Islet precursor cell (in vitro differentiated cells): ENCODE measurements at places on chromosomes 4 and X.
A peak's percentile ranks its signal among the peaks of the same experiment; 100 is the strongest.

DNA sequence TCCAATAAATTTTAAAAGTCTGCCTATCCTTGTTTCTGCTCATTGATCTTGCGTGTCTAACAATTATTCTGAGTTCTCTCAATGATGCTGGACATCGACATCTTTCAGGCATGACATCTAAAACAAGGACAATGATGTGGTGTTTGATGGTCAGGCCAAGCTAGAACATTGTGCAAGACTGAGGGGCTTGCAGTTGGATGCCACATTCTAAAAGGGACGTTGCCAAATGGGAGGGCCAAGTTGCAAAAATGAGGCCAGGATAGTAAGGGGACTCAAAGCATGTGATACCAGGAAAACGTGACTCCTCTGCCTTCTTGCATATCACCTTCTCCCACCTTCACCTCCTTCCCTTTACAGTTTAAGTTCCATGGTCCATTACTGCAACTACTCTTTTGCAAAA, 29.4 kb upstream of the NSUN7 start:
- no peak for DNase-seq

GRCh38 chrX:13506574-13506973, 62.8 kb upstream of the EGFL6 start:
- DNase-seq = no peak

DNA sequence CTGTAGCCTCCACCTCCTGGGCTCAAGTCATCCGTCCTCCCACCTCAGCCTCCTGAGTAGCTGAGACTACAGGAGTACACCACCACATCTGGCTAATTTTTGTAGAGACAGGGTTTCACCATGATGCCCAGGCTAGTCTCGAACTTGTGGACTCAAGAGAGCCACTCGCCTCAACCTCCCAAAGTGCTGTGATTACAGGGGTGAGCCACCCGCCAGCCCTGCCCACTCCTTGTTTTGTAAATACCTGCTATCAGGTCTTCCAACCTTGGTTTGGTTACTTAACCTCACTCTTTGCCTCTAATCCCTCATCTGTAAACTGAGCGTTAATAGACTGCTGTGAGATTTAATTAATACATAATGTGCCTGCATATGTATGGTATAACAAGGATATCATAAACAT, 803 bp downstream of the CNGA1 start:
- no peak for DNase-seq

DNA sequence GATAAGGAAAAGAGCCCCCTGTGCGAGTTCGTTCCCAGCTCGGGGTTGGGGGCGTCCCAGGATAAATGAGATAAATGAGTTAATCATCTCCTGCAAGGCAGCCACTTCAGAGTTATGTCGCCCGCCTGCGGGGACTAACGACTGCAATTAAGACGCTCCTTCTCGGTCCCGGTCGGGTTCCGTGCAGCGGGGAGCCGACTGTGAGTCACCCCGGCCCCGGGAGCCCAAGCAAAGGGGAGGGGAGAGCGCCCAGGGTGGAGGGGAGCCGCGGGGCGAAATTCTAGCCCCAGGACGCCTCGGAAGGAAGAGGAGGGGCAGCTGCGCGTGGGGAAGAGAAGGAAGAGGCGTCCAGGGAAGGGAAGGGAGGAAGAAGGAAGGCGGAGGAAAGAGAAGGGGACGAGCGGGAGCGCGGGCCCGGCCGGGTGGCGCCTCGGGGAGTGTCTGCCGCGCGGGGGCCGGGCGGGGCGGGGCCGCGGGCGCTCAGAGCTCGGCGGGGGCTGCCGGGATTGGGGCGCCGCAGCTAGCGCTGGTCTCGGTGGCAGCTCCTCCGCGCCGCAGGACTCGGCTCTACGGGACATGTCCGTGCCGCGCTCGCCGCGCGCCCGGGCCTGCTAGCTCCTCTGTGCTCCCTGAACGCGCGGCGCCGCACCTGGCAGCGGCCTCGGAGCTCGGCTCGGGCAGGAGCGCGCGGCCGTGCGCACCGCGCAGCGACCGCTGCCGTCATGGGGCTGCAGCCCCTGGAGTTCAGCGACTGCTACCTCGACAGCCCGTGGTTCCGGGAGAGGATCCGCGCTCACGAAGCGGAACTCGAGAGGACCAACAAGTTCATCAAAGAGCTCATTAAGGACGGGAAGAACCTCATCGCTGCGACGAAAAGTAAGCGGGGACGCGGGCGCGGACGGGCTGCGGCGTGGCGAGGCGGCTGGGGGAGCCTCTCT, at the start of gene ARHGAP10:
Gene ARHGAP10 (plus strand): TSS at position 509 of the 938 bp plus-strand sequence. CDS start 214 bp downstream, at position 723.
- peak; percentile 92 for DNase-seq

- no peak for DNase-seq
Observed at GRCh38 chr4:67638136-67638535, 62.8 kb downstream of the UBA6 start.

DNA sequence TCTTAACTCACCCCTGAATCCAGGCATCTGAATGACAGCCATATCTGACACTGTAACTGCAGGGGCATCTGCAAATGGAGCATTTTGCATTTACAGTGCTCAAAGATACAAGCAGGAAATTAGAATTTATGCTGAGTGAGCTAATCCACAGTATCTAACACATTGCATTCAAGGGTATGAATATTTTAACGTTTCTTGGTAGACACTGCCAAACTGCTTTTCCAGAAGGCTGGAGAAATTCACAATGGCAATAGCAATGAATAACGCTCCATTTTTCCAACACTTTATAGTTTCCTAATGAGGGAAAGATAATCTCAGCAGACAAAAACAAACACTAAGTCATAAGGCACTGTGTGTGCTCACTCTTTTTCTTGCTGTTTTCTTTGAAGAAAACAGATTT, 30.9 kb downstream of the AADAT start:
- DNase-seq = no peak
